Adrenal gland (tissue), 19 donors: ENCODE measurements at places on chromosomes 12 and 14. TPM values are rescaled to one million over a fixed set of nuclear protein-coding genes. Genes with fewer than 3 reads are reported as not detected.

OR6C2 gene
- polyA plus RNA-seq, result not detected

TBX5 gene
- polyA plus RNA-seq, result not detected

GPX2 gene
- not detected for polyA plus RNA-seq

TPPP2 gene
- polyA plus RNA-seq, result not detected

DNA sequence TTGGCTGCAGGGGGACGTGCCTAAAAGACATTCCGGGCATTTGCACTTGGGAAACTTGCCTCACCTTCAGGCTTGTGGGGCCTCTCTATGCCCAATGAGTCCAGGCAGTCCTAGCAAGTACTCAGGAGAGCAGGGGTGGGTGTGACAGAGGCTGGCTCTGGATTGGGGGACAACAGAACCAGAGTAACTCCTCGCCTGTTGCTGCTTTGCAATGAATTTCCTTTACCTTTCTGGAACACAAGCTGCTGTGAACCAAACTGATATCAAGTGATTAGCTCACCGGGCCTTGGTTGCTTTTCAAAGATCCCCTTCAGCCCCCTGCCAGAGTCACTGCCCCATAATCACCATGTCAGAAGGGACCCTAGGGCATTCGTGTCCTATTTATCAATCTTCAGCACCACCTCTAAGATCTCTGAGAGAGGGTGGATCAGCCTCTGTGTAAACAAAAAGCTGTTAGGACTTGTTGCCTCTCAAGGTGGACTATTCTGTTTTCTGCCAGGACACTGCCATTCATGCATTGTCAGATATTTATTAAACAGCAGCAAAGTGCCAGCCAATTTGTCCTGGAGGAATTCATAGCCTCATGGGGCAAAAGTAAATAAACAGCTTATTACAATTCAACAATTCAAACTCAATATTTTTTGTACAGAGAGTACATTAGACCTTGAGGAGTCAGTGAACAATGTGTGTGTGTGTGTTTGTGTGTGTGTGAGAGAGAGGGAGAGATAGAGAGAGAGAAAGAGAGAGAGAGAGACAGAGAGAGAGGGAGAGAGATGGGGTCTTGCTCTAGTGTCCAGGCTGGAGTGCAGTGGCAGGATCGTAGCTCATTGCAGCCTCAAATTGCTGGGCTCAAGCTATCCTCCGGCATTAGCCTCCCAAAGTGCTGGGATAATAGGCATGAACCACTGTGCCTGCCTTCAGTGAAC, 11.3 kb downstream of the NFATC4 start:
- DNase-seq, result no peak

DNA sequence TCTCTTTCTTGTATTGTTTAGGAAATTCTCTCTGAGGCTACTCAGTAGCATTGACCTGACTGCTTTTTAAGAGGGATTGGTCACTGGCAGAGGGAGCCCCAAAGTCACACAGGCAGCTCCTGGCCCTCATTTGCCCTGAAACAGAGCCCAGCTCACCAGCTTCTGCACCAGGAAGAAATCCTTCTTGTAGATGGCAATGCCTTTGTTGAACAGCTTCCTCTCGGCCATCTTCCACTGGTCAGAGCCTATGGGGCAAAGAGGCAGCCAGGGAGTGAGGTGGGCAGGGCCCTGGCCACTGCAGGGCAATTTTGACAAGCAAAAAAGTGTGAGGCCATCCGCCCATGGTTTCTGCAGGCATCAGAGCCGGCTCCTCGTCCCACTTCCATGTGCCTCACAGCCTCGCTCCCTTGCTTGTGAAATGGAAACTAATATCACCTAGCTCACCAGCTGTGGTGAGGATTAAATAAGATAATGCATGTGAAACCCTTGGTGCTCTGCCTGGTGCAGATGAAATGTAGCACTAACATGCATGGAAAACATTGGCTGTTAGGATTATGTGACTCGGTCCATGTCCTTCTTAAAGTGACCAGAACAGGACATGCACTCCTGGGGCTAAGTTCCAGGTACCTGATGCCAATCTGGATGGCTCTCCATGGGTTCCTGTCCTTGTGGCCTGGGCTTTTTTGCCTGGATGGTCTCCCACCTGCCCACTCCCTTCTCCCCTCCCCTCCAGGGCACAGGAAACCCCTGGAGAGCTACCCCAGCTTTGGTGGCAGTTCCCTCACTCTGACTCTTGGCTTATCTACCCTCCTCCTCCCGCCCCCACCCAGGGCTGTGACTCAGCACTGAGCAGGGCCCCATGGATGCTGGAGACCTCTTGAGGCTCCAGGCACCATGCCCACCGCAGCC, 11.2 kb upstream of the PNMA1 start:
- DNase-seq, result no peak

DNA sequence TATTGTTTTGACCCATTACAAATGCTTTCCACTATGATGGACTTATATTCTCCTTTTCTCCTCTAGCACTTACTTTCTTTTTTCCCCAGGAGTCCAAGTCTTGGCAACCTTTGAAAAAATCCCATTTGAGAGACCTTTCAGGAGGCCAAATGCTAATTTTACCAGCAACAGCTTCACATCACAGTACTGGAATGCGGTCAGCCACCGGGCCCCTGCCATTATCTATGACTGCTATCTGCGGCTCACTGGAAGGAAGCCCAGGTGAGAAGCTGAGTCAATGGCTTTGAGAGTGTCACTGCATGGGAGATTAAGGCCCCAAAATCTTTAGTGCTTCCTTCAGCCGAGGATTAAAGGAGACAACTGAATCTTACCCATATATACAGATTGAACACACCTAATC, 64.2 kb downstream of the ERGIC2 start:
- DNase-seq, result peak; percentile 77

DNA sequence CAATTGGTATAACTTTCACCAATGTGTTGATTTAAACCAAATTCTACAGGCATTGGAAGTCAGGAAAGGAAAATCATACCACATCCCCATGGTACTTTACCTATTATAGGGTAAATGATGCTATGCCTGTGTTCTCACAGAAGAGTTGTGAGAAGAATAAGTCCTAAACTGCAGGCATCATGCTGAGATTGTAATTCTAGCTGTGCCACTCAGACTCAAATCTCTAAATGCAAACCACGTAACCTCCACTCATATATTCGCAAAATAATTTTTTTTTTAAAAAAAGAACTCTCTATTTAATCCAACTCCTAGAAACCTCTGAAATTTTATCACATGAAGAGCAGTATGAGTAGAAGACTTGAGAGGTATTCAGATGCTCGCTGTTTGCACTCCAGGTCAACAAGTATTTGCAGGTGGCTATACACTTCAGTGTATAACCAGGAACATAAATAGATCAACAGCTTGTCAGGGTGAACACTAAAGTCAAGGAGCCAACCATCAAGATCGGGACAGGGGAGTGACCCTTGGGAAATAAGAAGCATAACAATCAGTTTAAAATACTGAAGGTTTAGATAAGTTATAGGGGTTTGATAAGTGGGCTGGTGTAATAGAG, 110.1 kb downstream of the SLC25A21 start:
- DNase-seq, result no peak

DNA sequence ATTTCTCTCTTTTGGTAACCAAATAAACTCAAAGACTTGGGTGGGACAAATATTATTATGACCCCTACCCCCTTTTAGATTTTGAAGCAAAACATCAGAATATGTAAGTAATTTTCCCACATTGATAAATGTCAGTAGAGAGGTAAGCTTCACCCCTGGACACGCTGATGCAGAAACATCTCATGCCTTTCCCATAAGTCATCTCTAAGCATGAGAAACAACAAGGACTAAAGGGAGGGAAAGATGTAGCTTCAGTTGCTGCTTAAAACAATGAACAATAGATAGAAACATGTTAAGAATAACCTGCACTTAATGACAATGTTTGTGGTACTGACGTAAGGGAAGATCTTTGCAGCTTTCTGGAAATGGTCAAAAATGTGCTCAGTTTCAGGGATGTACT, 56.3 kb upstream of the SLC8A3 start:
- no peak for DNase-seq

DNA sequence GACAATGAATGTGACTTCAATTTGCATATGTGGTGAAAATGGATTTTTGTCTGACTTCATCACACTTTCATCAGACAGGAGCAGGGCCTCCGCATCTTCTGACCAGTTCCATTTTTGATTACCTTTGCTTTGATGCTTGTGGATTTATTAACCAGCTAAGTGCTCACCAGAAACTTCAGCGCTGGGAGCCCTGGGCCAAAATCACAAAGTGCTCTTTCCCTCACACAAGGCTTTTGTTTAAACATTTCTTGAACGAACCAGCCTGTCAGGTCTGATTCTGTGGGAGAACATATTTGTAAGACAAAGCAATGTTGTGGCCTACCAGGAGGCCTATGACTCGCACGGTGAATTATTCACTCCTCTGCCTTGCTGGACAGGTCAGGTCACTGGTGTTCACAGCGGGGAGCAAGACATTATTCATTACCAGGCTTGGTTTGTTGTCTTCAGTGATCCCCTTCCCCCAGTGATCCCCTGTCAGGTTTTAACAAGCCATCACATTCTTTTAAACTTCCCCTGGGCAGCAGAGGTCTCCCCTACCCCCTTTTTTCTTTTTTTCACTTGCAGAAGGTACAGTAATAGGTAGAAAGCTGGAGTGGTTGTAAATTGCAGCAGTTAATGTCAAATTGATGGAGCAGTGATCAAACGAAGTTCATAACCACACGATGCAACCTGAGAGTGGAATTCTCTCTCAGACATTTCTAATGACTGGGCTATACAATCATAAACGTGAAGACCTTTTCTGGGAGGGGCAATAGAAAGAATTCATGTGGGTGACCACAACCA, 167.5 kb upstream of the PRICKLE1 start:
- DNase-seq, result no peak

DNA sequence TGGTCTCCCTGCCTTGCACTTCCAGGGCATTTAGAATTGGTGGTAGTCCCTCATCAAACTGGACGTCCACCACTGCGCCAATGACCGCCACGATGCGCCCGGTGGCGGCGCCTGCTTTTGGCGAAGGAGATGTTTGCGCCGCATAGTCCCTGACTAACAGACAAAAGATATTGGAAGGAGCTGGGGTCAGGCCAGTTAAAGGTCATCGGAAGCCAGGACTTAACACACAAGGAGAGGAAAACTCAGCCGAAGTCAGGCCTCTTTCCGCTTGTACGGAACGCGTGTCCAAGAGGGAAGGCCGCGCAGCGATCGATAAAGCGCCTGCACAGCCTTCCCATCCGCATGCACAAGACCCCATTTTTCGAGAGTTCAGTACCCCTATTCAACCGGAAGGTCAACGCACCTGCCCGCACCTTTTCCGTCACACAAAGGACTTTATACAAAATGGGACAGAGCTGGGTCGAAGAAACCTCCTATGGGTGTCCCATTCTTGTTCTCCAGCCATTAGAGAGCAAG, 525 bp downstream of the ATP5F1B start:
- DNase-seq, result no peak

DNA sequence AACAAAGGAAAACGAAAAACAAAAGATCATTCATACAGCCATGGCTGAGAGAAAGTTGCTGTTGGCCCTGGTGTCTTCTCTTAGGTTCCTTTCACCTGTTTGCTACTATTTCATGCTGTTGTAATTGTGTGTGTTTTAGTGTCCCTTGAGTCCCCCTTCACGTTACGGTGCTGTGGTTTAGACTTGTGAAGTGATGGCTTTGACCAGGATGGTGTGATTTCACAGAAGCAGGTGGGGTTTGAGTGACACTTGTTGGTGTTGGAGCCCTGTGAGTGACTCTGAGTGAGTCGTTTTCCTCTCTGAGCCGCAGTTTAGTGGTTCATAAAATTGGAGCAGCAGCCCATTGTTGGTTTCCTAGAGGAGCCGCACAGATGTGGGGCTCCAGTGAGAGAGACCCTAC, 635.4 kb downstream of the VRK1 start:
- DNase-seq, result no peak

- DNase-seq, result peak; percentile 42
Measured at GRCh38 chr12:92928421-92928961, 604 bp downstream of the EEA1 start.
